ENCODE measurements at places on chromosomes 12 and 14.

- no peak for DNase-seq
Measured at GRCh38 chr14:77319422-77319821, 1.3 kb downstream of the POMT2 start.

- no peak for DNase-seq
Measured at GRCh38 chr12:112466011-112466422, 47.3 kb downstream of the PTPN11 start.

- DNase-seq, result no peak
Measured at GRCh38 chr12:132225214-132225613, 81.0 kb downstream of the NOC4L start.

GRCh38 chr14:22549981-22550673, 38.9 kb downstream of the DAD1 start:
- DNase-seq, result no peak

GRCh38 chr14:98692832-98693231, 579.2 kb downstream of the BCL11B start:
- DNase-seq, result no peak

DNA sequence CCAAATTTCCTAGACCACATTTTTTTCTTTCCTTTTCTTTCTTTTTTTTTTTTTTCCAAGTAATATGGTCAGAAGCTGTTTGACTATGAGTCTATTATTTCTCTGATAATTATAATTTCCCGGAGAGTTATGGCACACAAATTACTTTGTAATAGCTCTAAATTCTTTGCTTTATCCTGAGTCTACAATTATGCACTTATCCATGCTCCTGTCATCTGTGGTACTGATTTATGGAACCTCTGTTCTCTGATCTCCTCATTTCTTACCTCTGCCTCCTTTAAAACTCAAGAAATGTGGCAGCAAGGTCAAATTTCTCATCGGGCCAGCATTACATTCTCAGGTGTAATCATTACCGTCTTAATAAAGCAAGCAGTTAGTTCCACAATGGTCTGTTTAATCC, 282.1 kb downstream of the PAWR start:
- DNase-seq, result no peak
